ENCODE measurements at places on chromosomes 7 and 10.

GRCh38 chr7:123647106-123647730 is 8.4 kb upstream of the LMOD2 start:
- no peak for DNase-seq

DNA sequence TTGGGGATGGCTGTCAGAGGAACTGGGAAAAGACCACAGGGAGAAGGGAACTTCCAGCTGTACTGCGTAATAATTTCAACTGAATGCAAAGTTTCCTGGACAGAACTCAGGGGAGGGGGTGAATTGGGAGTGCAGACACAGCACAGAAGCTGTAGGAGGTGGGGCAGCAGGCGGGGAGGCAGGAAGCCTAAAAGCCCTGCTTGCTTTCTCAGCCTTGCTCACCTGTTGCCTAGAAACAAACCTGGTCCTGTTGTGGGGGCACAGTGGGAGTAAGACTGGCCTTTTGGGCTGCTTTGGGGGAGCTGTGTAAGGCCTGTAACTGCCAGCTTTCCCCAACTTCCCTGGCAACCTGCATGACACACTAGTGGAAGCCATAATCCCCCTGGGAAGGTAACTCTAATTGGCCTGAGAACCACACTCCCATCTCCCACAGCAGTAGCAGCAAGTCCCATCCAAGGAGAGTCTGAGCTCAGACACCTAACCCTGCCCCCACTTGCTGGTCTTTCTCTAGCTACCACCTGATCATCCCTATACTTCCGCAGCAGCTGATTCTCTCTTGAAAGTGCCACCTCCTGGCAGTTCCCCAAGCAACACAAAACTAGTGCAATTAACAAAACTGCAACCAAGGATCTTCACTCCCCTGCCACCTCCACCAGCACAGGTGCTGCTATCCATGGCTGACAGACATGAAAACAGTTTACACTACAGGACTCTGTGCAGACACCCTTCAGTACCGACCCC is 1239.3 kb downstream of the SORCS1 start:
- DNase-seq, result no peak

GRCh38 chr7:92621561-92622023 is 31.4 kb upstream of the FAM133B start:
- DNase-seq, result no peak

GRCh38 chr7:56537477-56537876 is 421.3 kb upstream of the NUPR2 start:
- DNase-seq, result no peak

DNA sequence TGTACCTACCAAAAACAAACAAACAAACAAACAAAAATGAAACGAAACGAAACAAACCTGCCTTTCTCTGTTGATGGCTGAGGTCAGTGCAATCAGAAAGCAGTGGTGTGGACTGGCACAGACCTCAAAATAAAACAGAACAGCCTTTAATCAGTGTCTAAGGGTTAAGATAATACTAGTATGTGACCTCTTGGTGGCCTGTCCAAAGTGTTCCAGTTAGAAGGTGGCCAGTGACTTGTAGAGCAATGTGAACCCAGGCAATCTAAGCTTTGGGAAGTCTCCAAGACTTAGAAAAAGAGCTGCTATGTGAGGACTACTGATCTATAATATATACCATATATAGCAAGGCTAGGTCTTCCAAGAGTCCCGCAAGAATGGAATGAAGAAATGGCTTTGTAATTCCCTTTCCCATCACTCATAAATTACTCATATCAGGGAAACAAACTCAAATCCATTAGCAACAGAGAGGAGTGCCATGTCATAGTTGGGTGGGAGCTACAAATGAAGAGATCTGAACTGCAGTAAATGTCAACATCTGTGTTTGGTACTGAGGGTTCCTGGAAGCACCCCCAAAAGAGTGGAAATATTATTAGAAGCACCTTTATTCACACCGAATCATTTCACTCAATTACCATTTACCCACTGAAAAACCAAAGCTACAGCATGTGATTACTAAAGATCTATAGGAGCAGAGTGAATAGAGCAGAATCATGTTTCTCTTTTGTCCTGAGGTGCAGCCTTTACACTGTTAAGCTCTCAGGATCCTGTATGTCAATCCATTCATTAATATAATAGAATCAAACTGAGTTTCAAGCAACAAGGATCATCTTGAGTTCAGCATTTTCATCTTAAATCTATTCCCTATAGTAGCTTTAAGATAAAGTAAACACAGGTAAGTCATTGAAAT is 28.0 kb downstream of the ABLIM1 start:
- no peak for DNase-seq

DNA sequence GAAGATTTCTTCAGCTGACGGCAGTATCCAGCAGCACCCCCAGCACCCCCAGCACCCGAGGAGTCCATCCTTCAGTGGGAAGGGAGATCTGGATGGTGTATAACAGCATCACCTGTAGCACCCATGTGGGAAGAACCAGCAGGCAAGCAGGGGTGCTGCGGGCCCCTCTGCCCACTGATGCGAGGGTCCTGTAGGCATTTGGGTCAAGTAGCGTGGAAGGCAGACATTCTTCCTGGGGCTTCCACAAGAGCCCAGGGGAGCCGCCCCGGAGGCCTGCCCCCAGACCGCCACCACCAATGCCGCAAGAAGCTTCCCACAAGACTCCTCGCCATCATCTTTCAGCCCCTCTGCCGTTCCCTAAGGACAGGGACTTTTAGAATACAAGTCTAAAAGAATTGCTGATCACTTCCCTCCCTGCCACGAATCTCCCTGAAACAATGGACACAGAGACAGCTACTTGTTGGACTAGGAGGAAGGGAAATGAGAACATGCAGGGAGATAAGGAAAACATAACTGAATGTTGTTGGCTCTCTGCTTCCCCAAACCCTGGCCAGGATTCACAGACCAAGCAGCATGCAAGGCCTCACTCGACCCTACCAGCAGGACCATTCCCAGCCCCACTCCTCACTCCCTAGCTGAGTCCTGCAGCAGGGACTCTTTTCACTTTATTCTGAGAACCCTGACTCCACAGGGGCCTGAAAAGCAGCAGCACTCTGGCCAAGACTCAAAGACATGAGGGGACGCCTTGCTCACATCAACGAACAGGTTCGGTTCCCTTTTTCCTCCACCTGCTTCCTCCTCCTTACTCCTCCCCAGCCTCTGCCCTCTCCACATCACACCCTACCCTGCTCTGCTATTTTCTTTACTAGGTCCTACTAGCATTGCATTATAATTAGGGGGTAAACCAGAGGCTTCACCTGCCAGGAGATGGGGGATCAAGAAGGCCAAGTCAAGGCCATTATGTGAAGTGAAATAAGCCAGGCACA is 164.5 kb downstream of the HERPUD2 start:
- DNase-seq, result no peak

- peak; percentile 17 for DNase-seq
These were observed at the start of gene FKBP9 for GRCh38 chr7:32957326-32958045. TSS of gene FKBP9 (plus strand) at chr7:32957440. CDS start at chr7:32957574, 134 bp downstream.

DNA sequence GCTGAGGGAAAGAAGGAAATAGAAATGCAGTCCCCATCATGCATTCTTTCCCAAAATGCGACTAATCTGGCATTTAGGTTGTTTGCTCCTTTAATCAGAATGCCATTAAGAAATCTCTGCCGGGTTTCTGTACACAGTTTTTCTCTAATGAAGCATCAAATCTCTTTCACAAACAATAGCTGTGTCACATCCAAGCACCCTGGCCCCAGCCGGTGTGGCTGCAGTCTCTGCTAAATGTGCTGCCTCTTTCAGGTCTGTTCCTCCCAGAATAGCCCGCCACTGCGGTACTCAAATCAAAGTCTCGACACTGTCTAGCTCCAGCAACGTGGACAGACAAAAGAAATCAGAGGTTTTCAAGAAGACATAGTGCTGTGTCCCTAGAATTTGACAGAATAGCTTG is 343.8 kb downstream of the KCNMA1 start:
- peak; percentile 43 for DNase-seq

DNA sequence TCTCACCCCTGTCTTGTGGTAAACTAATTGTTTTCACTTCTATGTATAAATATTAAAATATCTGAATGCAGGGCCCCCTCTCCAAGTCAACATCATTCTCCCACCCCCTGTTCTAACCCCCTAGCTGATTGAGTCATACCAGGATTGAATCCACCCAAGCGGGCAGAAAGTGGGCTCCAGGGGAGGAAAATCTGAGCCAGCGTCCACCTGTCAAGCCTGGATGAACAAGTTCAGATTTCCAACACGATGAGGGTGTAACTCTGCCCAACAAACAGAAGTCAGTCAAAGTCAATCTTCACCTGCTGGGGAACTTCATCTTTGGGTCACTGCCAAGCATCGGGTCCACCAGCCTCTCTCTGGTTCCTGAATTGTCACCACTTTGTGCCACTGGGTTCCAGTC is 162.9 kb upstream of the CELF2 start:
- no peak for DNase-seq

DNA sequence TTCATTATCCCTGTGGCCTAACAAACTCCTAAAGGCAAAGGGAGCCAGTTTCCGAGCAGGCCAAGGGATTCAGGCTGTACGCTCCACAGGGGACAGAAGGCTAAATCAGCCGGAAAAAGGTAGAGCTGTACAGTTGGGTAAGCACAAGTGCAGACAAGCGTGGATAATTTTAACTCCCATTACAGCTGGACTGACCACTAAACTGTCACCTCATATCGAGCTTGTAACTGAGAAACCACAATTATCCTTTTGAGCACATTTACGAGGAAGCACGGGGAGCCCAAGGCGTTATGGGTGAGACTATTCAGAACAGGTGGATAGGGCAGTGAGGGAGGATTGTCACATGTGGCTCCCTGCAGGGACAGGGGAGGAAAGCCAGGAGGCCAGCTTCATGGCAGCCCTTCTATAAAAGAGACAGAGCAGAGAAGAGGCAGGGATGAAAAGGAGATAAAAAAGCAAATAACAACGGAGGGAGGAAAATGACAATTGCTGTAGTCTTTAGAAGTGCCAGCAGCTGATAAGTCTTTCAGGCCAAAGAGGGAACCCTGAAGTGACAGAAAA is 288.0 kb downstream of the FGFR2 start:
- no peak for DNase-seq

- no peak for DNase-seq
These were observed 32.7 kb downstream of the CALML5 start for GRCh38 chr10:5466451-5467206.

GRCh38 chr7:100745184-100745583 is 11.8 kb downstream of the ZAN start:
- DNase-seq, result no peak

- DNase-seq, result no peak
These were observed 25.3 kb upstream of the LEP start for GRCh38 chr7:128215739-128216138.

- no peak for DNase-seq
These were observed 328.1 kb downstream of the KCNMA1 start for GRCh38 chr10:77309509-77309908.

DNA sequence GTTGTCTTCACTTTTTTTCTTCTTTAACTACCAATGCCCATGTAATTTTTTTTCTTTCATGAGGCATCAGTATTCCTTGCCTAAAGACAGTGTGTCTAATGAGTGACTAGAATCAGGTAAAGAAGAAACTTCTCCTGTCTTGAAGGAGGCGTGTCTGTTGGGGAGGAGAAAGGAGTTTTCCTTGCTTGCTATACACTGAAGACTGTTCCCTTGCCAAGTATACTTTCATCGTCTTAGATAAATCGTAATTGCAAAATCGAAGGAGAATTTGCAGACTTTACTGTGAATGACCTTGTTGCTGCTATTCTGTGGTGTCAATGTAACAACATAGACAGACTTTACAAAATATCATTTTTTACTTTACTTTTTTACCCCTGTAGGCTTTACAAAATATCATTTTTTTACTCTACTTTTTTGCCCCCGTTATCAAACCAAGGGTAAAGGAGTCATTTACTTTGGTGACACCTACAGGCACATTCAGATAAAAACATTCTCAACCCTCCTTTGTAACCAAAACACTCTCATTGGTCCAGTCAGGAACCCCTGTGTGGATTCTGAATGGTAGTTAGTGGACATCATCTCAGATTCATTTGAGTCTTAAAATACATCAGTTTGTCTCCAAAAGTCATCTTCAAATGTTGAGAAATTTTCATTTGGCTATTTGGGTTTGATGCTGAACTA is 232.4 kb downstream of the AHR start:
- no peak for DNase-seq

DNA sequence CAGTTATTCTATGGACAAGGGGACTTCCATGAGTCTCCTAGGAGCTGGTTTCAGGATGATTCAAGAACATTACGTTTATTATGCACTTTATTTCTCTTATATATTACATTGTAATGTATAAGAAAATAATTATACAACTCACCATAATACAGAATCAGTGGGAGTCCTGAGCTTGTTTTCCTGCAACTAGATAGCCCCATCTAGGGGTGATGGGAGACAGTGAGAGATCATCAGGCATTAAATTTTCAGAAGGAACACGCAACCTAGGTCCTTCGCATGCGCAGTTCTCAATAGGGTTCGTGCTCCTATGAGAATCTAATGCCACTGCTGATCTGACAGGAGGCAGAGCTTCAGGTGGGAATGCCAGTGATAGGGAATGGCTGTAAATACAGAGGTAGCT is 137.9 kb downstream of the ANKRD30A start:
- peak; percentile 17 for DNase-seq

GRCh38 chr10:8473205-8473604 is 418.7 kb downstream of the GATA3 start:
- DNase-seq, result no peak

GRCh38 chr10:91758303-91759146 is 39.7 kb upstream of the TNKS2 start:
- peak; percentile 48 for DNase-seq

- peak; percentile 90 for DNase-seq
These were observed 829 bp upstream of the RPA3 start for GRCh38 chr7:7719236-7719635.

- peak; percentile 29 for DNase-seq
These were observed 1.3 kb upstream of the NFKB2 start for GRCh38 chr10:102394079-102394800.

DNA sequence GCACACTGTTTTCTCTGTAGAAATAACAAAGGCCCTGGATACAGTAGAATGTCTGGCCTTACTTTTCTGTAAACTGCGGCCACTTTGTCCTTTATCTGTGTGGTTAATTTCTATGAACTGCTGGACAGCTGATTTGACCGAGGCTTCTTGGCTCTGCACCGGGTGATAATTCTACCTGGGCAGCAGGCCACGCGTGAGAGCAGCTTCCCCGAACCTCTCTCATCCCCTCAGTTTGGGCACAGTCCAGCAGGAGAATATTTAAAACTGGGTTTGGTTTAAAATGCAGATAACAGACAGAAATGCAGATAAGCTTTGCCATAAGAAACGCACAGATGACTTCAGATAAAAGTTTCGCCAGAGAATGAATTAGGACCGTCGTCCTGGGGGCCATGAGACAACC is 81.0 kb downstream of the CELF2 start:
- DNase-seq, result no peak

GRCh38 chr10:31209478-31209877 is 109.5 kb upstream of the ZEB1 start:
- DNase-seq, result no peak

GRCh38 chr10:111612273-111612672 is 535.4 kb downstream of the ADRA2A start:
- no peak for DNase-seq

Data from NCI-H1694 treated with DMSO at 0.1 percent for 48 hours (cell line).